ENCODE measurements at places on chromosomes 12 and 14.
A peak's percentile ranks its signal among the peaks of the same experiment; 100 is the strongest.

GRCh38 chr12:116628989-116629388 is 69.8 kb downstream of the MAP1LC3B2 start:
- no peak for DNase-seq

DNA sequence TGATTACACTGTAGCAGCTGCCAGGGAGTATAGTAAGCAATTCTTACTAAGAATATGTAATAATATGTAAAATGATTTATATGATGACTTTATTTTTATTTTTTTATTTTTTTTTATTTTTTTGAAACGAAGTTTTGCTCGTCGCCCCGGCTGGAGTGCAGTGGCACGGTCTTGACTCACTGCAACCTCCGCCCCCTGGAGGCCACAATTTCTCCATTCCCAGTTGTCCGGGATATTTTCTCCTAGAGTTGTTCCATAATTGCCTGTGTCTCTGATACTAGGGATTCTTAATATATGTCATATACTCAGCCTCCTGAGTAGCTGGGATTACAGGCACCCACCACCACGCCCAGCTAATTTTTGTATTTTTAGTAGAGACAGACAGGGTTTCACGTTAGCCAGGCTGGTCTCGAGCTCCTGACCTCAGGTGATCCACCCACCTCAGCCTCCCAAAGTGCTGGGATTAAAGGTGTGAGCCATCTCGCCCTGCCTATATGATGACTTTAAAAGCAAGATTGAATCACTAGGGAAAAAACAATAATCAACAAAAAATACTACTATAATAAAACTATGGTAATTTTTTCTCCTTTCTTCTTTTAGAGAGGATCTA is 12.2 kb upstream of the ITPR2 start:
- DNase-seq = no peak

- no peak for DNase-seq
Observed at GRCh38 chr12:45379261-45379660, 163.4 kb downstream of the ANO6 start.

- DNase-seq = peak; percentile 18
Observed at GRCh38 chr12:122726080-122726558, 4.5 kb downstream of the HCAR1 start.

- DNase-seq = no peak
Observed at GRCh38 chr14:59215322-59215721, 26.9 kb downstream of the DAAM1 start.

DNA sequence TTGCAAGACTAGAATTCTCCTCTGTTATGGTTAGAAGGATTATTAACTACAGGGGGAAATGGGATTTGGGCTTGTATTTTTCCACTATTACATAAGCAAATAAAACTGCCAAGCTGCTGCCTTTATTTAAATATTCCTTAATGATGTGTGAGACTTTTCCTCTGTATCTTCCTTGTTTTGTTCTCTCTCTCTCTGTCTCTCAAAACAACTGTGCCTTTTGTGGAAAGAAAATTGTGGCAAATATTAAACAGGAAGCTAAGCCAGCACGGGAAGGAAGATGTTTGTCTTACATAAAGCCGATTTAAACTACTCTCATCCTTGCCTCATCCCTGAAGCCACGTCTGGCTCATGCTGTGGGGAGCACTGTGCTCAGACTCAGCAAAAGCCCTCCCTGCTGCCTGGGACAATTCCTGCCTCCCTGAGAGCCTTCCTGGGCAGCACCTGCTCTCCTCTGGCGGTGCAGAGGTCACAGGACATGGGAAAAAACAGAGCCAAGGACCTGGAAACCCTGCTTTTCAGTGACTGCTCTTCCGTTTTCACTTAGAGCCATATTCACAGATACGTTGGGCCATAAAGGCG is 237.2 kb downstream of the SLC15A4 start:
- DNase-seq = no peak

DNA sequence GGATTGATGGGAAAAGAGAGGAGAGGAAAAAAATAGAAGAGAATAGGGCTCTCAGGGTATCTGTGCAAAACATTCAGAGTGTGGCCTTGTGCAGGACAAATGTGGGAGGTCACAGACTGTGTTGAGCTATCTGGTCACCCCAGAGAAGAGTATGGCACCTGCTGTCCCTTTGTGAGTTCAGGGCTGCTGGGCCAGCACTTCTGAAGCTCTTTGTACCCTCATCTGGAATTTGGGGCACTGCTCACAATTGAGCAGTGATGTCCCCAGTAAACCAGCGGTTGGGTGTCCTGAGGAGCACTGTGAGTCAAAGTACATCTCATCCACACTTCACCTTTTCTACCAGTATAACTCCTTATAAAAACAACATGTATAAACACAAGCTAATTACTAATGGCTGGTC is 2.6 kb upstream of the KRT81 start:
- no peak for DNase-seq

- no peak for DNase-seq
Observed at GRCh38 chr12:105876396-105876927, 262.3 kb downstream of the NUAK1 start.

GRCh38 chr12:26379777-26380467 is 184.5 kb downstream of the SSPN start:
- no peak for DNase-seq

GRCh38 chr12:70002097-70002911 is 177.3 kb downstream of the MYRFL start:
- DNase-seq = no peak

- no peak for DNase-seq
Observed at GRCh38 chr12:125786143-125786542, 720.9 kb downstream of the AACS start.

DNA sequence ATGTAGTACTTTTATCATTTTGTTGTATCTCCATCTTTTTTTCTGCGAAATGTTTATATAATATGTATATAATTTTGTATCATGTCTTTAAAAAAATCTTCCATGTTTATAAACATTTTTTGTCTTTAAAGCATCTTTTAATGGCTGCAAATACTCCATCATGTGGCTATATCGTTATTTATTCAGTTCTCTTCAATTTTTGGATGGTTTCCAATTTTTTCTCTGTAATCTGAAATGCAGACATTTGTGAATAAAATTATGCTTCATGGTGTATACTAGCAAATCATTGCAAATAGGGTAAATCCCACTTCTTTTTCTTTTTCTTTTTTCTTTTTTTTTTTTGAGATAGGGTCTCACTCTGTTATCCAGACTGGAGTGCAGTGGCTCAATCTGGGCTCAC is 54.0 kb downstream of the CPSF2 start:
- DNase-seq = no peak

- no peak for DNase-seq
Observed at GRCh38 chr14:20617138-20618003, 24.1 kb downstream of the OR6S1 start.

GRCh38 chr12:94430304-94430703 is 29.4 kb downstream of the CEP83 start:
- DNase-seq = no peak

DNA sequence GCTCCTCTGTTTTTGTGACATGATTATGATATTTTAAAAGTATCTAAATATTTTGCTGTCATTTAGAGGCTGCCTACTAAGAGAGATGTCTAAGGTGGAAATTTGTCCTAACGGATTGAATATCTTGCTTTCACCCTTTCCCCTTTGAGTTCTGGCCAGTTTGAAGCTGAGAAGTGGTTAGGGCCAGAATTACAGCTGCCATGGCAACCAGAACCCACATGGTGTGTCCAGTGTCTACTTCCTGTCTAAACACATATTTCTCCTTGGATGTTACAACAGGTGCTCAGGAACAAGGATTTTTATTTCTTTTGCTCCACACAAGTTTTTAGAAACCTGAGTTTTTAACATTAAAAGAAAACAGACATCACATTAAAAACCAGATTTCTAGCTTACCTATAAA is 335.1 kb upstream of the OR4E1 start:
- no peak for DNase-seq

DNA sequence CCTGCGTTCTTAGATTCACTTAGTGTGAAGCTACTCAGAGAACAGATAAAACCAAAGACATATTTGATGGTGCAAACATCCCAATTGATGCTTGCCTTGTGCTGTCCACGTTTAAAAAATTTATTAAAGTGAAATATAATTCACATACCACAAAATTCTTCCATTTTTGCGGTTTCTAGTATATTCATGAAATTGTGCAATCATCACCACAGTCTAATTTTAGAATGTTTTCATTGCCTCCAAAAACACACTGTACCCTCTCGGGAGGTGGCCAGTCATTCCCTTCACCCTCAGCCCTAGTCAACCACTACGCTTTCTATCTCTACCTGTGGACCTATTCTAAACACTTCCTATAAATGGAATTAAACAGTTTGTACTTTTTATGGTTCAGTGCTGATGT is 1109.2 kb downstream of the FLRT2 start:
- no peak for DNase-seq

DNA sequence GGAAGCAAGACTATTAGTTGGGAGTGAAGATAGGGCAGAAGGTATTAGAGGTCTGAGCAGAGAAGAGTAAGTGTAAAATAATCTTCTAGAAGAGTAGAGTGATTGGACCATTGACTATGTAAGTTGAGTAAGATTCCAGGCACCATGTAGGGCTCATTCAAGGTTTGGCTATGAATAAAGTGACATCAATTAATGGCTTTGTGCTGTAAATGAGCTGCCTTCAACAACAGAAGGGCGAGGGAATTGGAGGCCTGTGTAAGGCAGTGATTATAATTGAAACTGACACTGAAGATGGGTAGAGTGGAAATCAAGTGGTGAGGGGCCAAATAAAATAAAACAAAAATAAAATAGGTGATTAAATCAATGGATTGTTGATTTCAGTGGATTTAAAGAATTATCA is 26.4 kb downstream of the PTPRQ start:
- no peak for DNase-seq

- DNase-seq = no peak
Observed at GRCh38 chr12:46609674-46610073, 216.1 kb downstream of the SLC38A4 start.

GRCh38 chr12:83335748-83336147 is 649.0 kb downstream of the TMTC2 start:
- DNase-seq = no peak
